ENCODE measurements at places on chromosomes 2 and 18. TPM values are rescaled to one million over a fixed set of nuclear protein-coding genes. Genes with fewer than 3 reads are reported as not detected.

TWIST2 gene
- total RNA-seq: 10.7 TPM

RND3 gene
- total RNA-seq: 40.0 TPM

ARHGEF33 gene
- 4.1 TPM for total RNA-seq

GREB1 gene
- total RNA-seq: 18.3 TPM

FLACC1 gene
- total RNA-seq: 3.5 TPM

AQP12B gene
- total RNA-seq: 0.58 TPM

IL1B gene
- 0.88 TPM for total RNA-seq

PSD4 gene
- 18.4 TPM for total RNA-seq

CIDEA gene
- total RNA-seq: 0.64 TPM

GPR45 gene
- total RNA-seq: not detected

CEP192 gene
- total RNA-seq: 37.0 TPM

OLA1 gene
- total RNA-seq: 58.3 TPM

CROCC2 gene
- total RNA-seq: 0.18 TPM

AFF3 gene
- total RNA-seq: 52.7 TPM

IMPA2 gene
- total RNA-seq: 116 TPM

DSG1 gene
- total RNA-seq: 0.06 TPM

EGR4 gene
- total RNA-seq: not detected

LYPD1 gene
- 57.0 TPM for total RNA-seq

TMEM200C gene
- 2.9 TPM for total RNA-seq

XDH gene
- total RNA-seq: 0.06 TPM

SRBD1 gene
- 31.2 TPM for total RNA-seq

CXCR2 gene
- 1.1 TPM for total RNA-seq

Data from metanephros (tissue), 2 donors.